ENCODE measurements at places on chromosomes 2 and 18. TPM values are rescaled to one million over a fixed set of nuclear protein-coding genes. Genes with fewer than 3 reads are reported as not detected.

- DNase-seq, result no peak
Observed at GRCh38 chr2:10210336-10210735, 87.8 kb downstream of the RRM2 start.

- DNase-seq, result peak; percentile 69
Observed at GRCh38 chr2:101823347-101823791, 125.9 kb downstream of the MAP4K4 start.

GRCh38 chr18:48065601-48065995 lies 135.1 kb upstream of the SMAD2 start:
- DNase-seq, result no peak

Gene CABYR
- total RNA-seq, result 2.5 TPM

DNA sequence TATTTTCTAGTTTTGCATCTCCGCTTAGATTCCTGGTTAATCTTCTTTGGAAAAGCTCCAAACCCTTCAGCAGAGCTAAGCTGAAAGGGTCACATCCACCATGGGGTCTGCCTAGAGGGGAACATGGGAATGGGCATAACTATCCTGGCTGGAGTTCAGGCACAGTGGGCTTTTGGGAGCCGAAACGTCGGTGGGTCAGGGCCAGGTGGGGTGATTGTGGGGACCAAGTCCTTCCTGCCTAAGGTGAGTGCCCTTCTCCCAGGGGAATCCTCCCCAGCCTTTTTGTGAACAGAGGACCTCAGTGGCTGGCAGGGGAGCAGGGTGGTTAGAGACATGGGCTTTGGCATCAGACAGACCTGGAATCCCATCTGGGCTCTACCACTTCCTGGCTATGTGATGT lies 60.3 kb downstream of the CELF4 start:
- no peak for DNase-seq

DNA sequence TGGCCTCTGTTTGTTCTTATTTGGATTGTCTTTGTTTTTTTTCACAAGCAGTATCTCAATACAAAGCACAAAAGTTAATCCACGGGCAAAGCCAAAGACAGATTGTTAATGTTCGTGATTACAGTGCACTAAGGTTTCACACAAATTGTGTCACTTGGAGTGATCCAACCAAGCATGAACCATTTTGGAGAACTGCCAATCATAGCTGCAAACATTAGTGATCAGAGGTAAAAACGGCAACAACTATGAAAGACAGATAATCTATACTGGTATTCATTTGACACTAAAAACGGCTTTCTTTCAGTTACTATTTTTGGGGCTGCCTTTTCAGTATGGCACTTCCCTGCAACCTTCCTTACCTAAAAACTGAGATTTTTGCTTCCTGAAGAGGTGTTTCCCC lies 213.1 kb upstream of the GULP1 start:
- DNase-seq, result no peak

GRCh38 chr2:238448031-238448955 lies 21.6 kb downstream of the ASB1 start:
- no peak for DNase-seq

Gene VRK2
- total RNA-seq, result 36.3 TPM

GRCh38 chr18:34729740-34730355 lies 19.8 kb downstream of the DTNA start:
- no peak for DNase-seq

Gene SERPINB10
- total RNA-seq, result 1.2 TPM

DNA sequence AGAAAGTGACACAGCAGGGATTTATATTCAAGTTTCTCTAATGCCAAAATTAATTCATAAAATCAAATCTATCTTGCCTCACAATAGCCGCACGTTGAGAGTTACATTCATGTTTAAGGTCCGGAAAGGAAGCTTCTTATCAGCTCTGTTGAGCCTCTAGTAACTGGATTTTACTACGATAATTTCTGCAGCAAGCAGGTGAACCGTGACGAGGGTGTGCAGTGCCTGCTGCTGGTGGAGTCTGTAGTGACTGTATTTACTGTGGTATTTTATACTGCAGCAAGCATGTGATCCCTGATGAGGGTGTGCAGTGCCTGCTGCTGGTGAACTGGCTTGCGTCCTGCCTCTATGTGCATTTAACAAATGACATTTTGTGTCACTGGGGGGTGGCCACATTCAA lies 120.0 kb downstream of the SNTG2 start:
- no peak for DNase-seq

GRCh38 chr2:120111193-120111592 lies 98.3 kb downstream of the EPB41L5 start:
- DNase-seq, result no peak

Gene SGPP2
- not detected for total RNA-seq

Gene GALR1
- not detected for total RNA-seq

Gene TMEM247
- total RNA-seq, result not detected

GRCh38 chr2:231359948-231360347 lies 35.6 kb upstream of the B3GNT7 start:
- DNase-seq, result no peak

Gene SLC4A3
- 2.9 TPM for total RNA-seq

Gene UNC80
- total RNA-seq, result 2.1 TPM

GRCh38 chr2:225040142-225040541 lies 2.1 kb downstream of the DOCK10 start:
- DNase-seq, result no peak

Gene CRIM1
- total RNA-seq, result 0.90 TPM

DNA sequence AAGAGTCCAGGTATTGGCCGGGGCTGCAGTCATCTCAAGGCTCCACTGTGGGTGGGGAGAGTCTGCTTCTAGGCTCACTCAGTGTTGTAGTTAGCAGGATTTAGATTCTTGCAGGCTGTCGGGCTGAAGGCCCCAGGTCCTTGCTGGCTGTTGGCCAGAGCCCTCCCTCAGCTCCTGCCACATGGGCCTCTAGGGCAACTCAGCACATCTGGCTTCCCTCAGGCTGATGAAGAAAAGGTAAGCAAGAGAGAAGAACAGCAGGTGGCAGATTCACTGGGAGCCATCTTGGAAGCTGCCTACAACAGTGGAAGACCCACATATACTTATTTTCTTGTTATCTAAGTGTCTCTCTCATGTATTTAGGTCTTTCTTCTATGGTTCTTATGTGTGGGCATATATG lies 4.3 kb downstream of the MRPS9 start:
- DNase-seq, result no peak

DNA sequence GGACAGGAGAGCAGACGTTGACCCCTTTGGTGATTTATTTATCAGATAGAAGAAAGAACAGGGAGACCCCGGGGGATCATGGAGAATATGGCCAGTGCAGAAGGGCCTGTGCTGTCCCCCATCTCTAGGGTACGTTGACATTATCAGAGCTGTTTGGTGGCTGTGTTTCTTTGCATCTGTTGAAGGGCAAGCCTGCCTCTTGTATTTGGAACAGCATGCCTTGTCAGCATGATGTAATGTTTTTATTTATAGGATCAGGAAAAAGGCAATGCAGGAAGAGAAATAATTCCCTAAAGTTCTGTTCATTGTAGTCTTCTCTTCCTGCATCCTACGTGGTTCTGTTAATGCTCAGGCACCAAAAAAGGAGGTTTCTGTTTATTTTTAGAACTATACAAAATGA lies 49.8 kb upstream of the CABYR start:
- DNase-seq, result no peak

GRCh38 chr2:55311444-55311870 lies 42.4 kb upstream of the MTIF2 start:
- peak; percentile 50 for DNase-seq

GRCh38 chr2:10217489-10218435 lies 84.9 kb upstream of the HPCAL1 start:
- no peak for DNase-seq

DNA sequence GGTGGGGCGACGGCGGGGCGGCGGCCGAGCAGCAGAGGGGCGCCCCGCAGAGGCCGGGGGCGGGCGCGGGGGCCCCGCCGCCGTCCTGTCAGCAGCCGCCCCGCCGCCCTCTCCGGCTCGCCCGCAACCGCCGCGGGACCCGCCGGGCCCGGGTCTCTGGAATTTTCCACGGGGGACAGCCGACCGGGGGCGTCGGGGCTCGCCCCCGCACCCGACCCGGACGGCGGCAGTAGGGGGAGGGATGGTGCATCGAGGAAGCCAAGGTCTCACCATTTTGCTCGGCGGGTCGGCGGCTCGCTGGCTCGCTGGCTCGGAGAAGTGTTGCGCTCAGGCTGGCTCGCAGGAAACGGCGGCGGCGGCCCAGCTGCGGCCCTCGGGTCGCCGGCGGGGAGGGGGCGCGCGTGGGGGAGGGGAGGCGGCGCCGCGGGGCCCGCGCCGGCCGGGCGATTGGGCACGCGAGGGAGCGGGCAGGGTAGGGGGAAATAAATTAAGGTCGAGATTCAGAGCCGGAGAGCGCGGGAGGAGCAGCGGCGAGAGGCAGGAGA lies 405 bp downstream of the PPP3R1 start:
- DNase-seq, result no peak

Gene ASTL
- not detected for total RNA-seq

Gene SPEG
- total RNA-seq, result 2.3 TPM

GRCh38 chr18:56112013-56112749 lies 524.2 kb upstream of the TCF4 start:
- DNase-seq, result no peak

DNA sequence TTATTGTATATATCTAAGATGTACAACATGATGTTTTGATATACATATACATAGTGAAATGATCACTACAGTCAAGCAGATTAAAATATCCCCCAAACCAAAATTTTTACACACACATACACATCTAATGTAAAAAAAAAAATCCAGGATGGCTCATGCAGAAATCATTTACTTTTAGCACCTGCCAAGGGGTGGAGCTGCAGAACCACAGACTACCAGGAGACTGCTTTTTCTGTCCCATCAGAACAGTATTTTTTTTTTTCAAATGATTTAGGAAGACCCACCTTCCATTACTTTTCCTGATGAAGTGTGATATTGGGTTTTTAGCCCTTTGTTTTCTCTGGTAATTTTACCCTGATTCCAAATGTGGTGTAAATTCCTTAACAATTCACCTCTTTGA lies 61.9 kb downstream of the AQP4 start:
- no peak for DNase-seq

Gene HMSD
- total RNA-seq, result not detected

DNA sequence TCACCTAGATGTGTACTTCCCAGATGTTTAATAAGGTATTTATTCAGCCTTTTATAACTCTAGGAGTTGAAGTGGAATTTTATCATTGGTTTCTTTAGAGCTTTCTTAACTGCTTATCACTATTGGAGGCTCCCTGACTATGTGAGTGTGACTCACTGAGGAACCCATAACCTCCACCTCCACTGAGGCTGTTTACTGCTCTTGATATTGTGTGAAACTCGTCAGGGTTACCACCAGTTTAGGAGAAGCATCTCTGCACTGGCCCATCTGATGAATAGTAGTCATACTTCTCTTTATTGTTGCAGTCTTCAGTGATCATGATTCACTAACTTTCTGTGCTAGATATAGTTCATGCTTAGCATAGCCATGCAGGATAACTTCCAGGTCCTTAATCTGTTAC lies 79.6 kb upstream of the UBXN4 start:
- DNase-seq, result no peak

Gene KIF1A
- 0.50 TPM for total RNA-seq

Gene XIRP2
- total RNA-seq, result not detected

Gene TXNDC2
- not detected for total RNA-seq

Gene BCL2
- total RNA-seq, result 8.6 TPM

Gene ZNF396
- total RNA-seq, result 4.5 TPM

DNA sequence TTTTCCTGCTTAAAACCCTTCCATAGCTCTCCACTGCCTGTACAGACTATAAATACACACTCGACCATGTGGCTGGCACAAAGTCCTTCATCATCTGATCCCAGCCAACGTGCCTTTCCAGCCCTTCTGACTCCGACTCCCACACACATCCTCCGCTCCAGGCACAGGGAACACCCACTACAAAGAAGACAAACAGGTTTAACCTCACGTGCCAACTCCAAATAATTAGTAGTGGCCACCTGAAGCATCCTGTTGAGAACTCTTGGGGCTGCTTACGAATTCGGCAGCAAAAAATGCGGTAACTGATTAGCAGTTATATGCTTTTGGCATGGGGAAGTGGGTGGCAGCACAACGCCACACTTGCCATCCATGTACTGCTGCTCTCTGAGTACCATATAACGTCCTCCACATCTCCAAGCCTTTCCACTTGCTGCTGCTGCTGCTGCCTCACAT lies 12.1 kb downstream of the SPIRE1 start:
- peak; percentile 91 for DNase-seq

DNA sequence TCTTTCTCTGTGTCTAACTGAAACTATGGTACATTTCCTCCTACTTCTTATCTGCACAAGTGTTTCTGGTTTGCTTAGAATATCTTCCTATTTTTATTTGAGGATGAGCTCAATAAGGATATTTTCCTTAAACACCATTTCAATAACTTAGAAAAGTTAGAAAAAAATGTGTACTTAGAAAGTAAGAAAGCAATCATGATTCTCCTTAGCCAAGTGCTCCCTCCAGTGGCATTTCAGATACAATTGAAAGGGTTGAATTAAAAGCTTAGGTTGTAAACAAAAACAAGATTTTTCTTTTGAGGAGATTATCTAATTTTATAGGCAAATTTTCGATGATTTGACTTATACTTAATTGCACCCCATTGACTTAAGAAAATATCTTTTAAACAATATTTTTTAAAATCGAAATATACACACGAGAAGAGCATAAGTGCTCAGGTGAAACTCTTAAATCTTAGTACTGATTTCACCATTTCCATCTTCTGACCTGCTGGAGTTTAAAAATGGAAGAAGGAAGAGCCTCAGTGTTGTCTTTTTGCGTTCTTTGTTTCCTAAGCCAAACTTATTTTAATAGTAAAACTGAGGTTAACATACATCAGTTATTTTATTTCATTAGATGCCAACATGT lies 26.9 kb downstream of the C18orf63 start:
- DNase-seq, result peak; percentile 64

Gene WNT6
- not detected for total RNA-seq

Gene PSTPIP2
- total RNA-seq, result 0.18 TPM

Gene SLC25A12
- 28.2 TPM for total RNA-seq

All from SK-MEL-5 (cell line).